ENCODE measurements at places on chromosomes 16 and 17.

DNA sequence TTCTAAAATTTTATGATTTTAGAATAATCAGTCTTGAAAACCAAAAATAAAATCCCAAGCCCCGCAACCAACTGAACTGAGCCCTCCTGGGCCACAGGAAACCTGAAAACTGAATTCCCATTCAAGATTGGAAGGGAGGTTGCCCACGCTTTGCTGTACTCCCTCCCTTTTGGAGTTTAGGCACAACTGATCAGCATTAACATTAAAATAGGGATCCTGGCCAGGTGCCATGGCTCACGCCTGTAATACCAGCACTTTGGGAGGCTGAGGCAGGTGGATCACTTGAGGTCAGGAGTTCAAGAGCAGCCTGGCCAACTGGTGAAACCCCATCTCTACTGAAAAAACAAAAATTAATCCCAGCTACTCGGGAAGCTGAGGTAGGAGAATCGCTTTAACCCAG lies 52.7 kb upstream of the NETO2 start:
- DNase-seq: no peak

DNA sequence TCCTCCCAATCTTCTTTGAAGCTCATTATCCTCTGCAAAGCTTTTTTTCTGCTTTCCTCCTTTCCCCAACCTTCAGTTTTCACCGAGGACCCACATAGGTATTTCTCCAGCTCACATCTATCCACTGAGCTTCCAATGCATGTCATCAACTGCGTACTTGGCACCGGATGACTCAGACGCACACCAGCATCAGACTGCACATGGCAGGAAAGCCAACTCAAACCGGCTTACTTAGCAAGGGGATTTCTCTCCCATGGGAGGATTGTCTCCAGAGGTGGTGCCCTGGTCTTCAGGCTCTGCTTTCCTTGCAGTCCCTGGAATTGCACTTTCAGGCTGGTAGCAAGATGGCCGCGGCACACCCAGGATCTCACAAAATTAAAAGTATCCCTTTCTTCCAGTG lies 1.7 kb upstream of the AKTIP start:
- no peak for DNase-seq

- DNase-seq: no peak
Measured at GRCh38 chr17:39553341-39553945, 54.3 kb downstream of the NEUROD2 start.

- DNase-seq: no peak
Measured at GRCh38 chr17:76811834-76812233, 56.4 kb upstream of the MGAT5B start.

DNA sequence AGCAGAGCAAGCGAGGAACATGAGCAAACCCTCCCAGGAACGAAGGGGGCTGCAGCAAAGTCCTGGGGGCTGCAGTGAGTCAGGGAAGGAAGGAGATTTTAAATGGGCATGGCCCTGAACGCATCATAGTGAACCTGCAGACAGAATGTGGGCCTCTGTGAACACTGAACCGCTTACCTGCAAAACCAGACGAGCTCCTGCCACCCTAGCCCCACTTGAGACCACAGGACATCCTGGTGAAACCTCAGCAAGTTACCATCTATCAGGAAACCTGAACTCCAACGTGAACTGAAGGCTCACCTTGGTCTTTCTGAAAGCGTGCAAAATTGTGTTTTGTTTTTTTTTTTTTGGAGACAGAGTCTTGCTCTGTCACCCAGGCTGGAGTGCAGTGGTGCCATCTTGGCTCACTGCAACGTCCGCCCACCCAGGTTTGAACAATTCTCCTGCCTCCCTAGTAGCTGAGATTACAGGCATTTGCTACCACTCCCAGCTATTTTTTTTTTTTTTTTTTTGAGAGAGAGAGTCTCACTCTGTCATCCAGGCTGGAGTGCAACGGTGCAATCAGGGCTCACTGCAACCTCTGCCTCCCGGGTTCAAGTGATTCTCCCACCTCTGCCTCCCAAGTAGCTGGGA lies 30.8 kb downstream of the FANCA start:
- no peak for DNase-seq

GRCh38 chr16:30903596-30903995 lies 7.2 kb downstream of the CTF1 start:
- no peak for DNase-seq

- no peak for DNase-seq
Measured at GRCh38 chr16:70770626-70771552, 30.1 kb downstream of the VAC14 start.

DNA sequence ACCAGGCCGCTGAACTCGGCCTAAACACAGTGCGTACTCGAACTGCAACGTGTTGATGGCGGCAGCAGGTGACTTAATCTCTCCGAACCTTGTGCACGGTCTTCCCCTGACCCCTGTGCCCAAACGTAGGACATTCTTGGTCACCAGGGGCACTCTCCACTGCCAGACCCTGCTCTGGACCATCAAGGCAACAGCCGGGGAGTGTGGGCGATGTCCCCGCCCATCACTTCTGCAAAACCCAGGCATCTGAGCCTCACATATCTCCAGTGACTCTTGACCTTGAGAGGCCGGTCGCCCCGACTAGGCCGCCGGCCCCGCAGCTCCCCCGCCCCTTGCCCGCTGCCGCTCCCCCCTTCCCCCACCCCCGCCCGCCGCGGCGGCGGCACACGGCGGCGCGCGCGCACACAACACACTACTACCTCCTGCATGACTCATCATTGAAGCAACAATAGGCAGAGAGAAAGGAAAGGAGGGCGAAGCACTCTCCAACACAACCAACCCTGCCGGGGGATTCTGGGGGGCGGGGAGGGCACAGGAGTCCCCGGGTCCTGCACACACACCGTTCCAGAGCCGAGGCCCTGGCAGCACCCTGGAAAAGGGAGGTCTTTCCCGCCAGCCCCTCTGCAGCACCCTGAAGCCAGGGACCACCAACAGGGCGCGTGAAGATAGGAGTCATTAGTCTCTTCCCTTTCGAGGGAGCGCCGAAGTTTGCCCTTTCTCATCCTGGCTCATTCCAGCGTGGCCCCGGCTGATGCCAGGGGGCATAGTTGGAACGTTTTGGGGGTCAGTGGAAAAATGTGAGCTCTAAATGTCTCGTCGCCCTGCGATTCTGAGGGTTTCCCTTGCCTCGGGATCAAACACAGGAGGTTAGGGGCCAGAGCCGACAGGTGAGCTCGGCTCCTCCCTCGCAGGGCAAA lies 1.9 kb downstream of the MNT start:
- DNase-seq: peak; percentile 41

- no peak for DNase-seq
Measured at GRCh38 chr17:5672815-5673430, 88.6 kb upstream of the NLRP1 start.

GRCh38 chr17:32484628-32485027 lies 2.2 kb upstream of the CDK5R1 start:
- DNase-seq: no peak

DNA sequence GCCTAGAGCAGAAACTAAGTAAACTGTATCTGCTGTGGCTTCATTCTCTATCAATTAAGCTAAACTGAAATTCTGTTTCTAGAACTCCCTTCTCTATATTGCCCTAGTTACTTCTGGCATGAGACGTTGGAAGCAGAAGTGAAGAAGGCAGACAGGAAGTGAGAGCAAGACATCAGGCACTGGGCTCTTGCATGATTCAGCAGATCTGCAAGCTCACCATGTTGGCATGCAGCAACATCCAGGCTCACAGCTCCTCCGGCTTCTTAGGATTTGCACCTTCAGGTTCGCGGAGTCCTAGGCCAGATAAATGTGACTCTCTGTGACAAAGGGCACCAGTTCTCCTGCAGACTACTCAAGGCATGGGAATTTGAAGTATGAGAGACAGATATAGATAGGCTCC lies 148.3 kb downstream of the CDH8 start:
- no peak for DNase-seq

GRCh38 chr17:43945074-43945829 lies 3.0 kb upstream of the PPY start:
- DNase-seq: no peak
